ENCODE measurements at places on chromosomes 5 and 9.
A peak's percentile ranks its signal among the peaks of the same experiment; 100 is the strongest.

DNA sequence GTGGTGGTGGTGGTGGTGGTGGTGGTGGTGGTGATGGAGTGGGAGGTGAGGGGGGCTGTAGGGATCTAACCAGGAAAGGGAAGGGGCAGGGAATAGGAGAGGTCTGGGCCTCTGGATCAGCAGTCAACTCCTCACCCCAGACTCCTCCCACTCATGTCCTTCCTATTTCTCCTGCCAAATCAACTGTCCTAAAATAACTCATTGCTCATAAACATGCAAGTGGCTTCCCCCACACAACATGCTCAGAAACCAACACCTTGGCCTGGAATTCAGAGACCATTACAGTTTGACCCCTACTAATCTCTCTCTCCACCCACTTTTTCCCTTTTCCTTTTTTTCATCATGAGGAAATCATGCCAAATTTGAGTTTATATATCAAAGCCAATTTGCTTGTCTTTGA is 8.4 kb upstream of the FSD1L start:
- no peak for DNase-seq

GRCh38 chr9:37559855-37560592 is 16.2 kb downstream of the FBXO10 start:
- DNase-seq: no peak

- peak; percentile 25 for DNase-seq
Measured at GRCh38 chr5:126124706-126125345, 298.4 kb upstream of the GRAMD2B start.

DNA sequence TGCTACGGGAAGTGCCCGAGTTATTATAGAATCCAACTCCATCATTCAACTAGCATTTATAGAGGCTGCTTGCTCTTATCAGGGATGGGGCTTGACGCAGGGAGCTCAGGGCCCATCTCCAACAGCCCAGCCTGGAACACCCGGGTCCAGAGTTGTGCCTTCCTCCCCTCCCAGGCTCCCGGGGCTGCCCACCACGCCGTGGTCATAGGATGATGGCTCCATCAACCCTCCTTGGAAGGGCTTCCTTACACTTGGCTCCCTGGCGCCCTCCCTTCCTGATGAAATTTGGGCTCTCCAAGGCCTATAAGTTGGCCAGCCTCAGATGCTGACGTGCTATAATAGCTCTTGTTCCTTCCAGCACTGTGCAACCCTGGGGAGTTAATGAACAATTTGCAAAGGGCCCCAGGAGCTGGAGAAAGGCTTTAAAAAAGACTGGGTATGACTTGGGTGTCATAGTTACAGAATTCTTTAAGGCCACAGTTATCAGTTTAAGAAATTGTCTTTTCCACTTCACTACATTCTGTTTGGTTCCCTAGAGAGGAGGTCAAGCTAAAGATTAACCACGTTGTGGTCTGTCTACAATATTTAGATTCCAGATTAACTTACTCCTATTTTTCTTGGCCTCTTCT is 42.5 kb upstream of the GADD45G start:
- DNase-seq: no peak

GRCh38 chr5:97458851-97459250 is 275.8 kb upstream of the RIOK2 start:
- no peak for DNase-seq

GRCh38 chr5:44454002-44454401 is 64.8 kb upstream of the FGF10 start:
- no peak for DNase-seq

GRCh38 chr9:34216325-34216724 is 37.5 kb downstream of the UBAP1 start:
- DNase-seq: no peak

- no peak for DNase-seq
Measured at GRCh38 chr5:169114466-169115065, 186.4 kb downstream of the SLIT3 start.

DNA sequence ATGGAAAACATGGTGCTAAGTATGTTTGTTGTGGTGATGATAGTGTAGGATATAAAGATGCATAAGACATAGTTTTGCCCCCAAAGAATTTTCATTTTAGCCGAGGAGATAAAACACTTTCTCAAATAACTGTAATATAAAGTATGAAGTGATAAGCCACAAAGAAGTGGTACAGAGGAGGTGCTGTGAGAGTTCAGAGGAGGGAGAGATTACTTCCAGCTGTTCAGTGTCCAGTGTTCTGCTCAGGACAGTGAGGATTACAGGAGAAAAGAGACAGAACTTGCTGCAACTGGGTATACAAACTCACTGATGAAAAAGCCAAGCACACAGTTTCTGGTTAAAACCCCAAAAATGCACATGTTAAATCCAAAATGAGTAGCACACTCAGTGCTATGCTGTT is 309.3 kb downstream of the KIAA0825 start:
- DNase-seq: no peak

DNA sequence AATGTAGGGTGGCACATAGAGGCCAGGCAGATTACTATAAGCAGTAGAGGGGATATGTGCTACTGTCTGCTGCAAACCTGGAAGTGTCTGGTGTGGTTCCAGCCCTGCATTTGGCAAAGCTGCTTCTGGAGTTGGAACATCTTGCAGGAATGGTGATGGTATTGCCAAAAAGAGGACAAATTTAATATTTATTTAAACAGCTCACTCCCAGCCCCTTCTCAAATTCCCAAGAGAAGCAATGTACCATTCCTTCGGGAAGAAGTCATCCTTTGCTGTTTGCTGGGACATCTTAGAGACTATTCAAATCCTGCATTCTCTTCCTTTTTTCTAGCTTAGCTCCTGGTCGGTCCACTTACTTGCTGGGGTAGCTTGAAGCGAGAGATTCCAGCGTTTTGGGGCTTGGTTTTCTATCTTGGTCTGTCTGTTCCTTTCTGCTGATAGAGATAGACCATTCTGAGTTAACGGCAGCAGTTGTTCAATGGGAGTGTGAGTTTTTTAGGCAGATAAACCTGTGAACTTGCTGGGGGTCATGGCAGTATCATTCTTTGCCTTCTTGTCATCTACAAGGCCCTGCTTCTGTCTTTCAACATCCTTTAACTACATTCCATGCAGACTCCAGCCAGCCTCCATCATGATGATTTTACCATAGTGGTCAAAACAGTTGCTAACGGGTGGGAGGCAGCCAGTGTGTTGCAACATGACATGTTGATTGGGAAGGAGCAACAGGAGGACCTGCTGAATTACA is 69.9 kb downstream of the RCL1 start:
- peak; percentile 97 for DNase-seq

DNA sequence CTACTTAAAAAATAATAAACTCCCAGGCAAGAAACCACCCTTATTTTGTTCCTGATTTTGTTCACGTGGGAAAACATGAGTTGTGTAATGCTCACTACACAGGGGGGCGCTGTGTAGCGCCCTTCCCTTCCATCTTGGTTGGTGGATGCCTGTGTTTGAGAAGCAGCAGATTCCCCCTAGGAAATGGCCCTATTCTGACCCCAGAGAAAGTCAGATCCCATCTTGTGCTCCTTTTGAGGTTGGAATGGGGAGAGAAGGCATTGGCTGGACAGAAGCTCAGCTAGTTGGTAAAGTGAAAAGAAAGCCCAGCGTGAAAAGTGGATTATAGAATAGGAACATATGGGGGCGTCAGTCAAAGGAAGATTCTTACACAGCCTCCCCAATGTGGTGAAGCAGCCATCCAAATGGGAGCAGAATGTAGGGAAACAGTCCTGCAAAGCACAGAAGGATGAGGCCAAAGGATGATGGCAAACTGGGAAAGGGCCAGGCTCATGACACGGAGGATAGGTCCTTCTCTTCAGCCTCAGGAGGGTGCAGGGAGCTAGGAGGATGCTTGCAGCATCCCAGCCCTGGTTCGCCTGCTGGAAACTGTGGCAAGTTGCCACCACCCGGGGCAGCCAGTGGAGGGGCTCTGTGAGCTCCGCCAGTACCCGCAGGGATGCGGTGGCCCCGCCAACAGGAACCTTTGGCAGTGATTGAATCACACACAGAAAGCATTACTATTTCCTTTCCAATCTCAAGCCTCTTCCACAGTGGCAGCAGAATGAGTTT is 314.2 kb upstream of the DAP start:
- peak; percentile 24 for DNase-seq

DNA sequence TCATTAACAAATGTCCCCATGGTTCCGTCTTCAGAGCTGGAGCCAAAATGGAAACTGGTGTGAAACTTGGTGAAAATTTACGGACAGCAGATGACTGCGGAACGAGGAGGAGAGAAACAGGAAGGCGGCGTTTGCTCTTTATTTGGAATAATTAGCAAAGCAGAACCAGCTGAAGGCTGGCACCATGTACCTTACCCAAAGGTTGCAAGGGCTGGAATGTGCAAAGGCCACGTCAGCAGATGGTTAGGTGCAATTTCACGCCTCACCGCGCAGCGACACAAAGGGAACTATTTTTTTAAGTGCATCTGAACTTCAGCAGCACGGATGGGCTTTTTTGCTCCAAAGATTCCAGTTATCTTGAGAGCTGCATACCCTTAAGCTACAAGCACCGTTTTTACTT is 127.4 kb downstream of the COL23A1 start:
- DNase-seq: no peak

GRCh38 chr5:167745868-167746267 is 545.6 kb upstream of the WWC1 start:
- no peak for DNase-seq

GRCh38 chr5:170097934-170098333 is 7.8 kb upstream of the FOXI1 start:
- no peak for DNase-seq

- DNase-seq: no peak
Measured at GRCh38 chr5:108340131-108340530, 41.8 kb downstream of the FBXL17 start.
